ENCODE measurements at places on chromosomes 4 and X.

DNA sequence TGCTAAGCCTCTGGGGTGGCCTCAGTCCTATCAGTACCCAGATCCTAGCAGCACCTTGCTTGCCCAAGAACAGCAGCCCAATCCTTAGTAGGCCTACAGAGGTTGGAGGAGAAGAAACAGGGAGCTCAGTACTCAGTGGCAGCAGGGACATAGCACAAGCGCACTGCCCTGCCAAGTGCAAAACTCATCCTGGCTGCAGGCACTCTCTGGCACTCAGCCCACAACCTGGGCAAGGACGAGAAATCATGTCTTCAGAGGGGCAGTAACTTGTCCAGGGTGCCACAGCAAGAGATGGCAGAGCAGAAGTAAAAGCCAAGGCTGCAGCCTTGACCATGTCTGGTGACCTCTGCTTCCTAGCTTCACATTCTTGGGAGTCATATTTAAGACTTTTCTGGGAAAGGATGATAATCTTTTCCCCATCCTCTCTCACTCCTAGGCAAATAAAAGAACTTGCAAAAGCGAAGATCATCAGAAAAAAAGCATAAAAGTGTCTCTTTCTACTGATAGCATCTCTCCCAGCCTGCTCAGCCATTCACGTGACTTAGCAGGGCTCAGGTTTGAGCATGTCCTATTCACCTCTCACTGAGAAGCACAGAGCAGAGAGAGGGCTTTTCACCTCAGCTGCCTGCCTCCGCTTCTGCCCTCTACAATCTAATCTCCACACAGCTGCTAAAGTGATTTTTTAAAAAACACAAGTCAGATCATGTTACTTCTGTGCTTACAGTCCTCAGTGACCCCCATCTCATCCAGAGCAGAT lies 37.2 kb upstream of the MAGEA4 start:
- DNase-seq, result no peak

GRCh38 chrX:10833299-10834169 lies 213.1 kb upstream of the MID1 start:
- peak; percentile 39 for DNase-seq

- DNase-seq, result no peak
These were observed 305.6 kb upstream of the DIPK2B start for GRCh38 chrX:45506149-45506730.

DNA sequence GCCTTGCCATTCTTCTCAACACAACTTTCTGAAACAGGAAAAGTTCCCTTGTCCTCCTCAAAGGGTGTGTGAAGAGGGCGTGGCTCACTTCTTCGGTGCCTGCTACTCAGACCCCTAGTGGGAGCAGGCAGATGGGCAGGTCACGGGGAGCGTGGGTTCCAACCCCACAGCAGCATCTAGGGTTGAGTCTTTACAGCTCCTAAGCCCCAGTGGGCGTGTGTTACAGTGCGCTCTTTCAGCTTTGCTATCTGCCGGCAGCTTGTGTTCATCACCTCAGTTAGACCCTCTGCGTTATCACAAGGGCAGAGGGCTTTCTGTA lies 57.5 kb upstream of the KLF3 start:
- no peak for DNase-seq

- DNase-seq, result no peak
These were observed 2.4 kb downstream of the TFDP3 start for GRCh38 chrX:133215747-133216146.

GRCh38 chrX:13614154-13614553 lies 38.8 kb upstream of the TCEANC start:
- DNase-seq, result no peak

GRCh38 chrX:96181605-96182004 lies 503.0 kb upstream of the DIAPH2 start:
- DNase-seq, result no peak

DNA sequence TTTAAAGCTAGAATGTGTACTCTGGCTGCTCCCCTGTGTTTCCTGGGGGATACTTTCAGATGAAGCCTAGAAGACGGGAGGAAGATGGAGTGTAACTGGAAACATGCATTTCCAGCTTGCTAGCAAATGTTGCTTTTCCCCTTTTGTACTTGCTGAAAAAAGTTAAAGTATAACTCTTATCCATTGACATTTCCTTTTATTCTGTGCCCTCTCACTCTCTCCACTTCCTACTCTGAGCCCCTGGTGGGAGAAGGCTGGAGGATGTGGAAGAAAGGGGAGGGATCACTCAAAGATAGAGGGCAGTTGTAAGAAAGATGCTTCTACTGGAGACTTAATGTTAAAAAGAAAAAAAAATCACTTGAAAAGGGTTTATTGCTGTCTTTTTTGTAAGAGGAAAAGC lies 396.5 kb downstream of the DTHD1 start:
- DNase-seq, result no peak

DNA sequence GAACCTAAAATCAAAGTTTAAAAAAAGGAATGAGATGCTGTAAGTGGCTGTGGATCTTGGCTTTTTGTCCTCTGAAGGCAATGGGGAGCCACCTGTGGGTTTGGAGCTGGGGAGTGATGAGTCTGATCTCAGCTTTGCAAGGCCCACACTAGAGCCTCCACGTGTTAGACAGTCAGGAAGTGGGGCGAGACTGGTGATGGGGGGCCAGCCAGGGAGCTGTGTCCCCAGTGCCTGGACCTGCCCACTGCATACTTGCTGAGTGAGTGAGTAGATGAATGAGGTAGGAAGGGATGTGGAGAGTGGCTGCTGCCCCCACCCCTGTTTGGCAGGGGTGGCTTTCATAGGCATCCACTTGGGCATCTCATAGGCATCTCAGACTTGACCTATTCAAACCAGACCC lies 84.0 kb downstream of the NHSL2 start:
- no peak for DNase-seq

DNA sequence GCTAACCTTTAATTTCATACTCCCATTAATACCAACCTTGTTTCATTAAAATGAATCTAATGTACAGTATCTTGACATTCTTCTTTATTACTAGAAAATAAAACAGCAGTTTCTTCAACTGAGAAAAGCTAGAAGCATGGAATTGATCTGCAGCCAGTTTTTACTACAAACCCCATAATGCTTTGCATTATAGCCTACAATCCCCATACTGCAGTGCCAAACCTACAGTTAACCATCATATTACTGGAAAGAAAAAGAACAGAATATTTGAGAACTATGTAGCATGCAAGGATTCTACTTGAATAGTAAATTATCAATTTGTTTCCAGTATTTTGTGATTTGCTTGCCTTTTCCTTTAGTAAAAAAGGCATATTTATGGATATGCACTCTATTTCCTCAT lies 3.2 kb upstream of the IL1RAPL1 start:
- DNase-seq, result no peak

Data from mesothelial cell of epicardium (in vitro differentiated cells).